ENCODE measurements at places on chromosomes 3 and 15.

DNA sequence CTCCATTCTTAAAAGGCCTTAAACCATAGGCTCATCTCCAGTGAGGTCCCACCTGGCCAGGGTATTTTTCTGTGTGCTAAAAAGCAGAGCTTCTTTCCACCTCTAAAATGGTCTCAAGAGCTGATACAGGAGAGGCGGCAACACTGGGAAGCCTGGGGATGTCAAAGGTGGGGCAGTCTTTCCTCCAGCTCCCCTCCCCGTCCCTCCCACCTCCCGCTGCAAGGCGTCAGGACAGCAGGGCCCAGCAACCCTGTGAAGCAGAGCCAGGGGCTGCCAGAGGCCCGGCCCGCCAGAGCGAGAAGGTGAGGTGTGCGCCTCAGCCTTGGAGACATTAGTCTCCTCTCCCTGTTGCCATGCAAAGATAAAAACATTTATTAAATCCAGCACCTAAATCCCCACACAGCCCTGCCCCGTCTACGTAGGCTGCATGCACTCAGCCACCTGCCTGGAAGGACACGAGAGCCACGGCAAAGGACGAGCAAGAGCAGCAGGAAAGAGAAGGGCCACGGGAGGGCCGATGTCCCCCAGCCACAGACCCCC lies 75.6 kb downstream of the FAM174B start:
- DNase-seq = no peak

DNA sequence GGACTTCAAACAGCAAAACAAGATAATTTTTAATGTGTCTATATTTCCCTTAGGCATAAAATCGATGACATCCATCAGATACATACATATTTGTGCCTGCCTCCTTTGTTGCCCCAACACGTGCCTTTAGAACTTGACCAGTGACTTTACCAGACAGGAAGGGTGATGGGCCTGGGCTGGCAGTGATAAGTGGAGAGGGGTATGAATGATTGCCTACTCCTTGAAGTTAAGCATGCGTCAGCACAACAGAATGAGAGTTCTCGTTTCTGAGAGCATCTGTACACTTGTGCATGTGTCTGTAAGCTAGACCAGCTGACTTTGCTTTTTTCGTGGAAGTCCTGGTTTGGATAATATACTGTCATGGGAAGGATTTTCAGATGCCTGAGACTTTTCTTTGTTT lies 54.9 kb upstream of the COL6A6 start:
- DNase-seq = no peak

GRCh38 chr15:35308802-35309201 lies 223.7 kb upstream of the NANOGP8 start:
- DNase-seq = no peak

DNA sequence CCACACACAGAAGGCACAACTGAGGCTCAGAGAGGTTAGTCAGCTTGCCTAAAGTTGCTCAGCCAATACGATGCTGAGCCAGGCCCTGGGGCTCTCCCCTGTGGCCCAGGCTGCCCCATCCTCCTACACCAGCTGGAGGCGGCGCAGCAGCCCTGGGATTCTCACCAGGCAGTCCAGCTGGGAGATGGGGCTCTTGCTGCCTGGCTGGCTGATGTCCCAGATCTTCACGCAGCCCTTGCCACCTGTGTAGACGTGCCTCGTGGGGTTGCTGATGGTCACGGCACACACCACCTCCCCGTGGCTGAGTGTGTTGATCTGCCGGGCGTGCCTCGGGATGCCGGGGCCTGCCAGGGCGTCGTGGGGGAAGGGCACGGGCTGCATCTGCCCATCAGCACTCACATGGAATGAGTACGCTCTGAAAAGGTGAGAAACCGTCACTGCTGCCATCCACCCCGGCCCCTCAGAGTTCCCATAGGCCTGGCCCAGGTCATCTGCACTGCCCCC lies 42.8 kb downstream of the TLE3 start:
- no peak for DNase-seq

DNA sequence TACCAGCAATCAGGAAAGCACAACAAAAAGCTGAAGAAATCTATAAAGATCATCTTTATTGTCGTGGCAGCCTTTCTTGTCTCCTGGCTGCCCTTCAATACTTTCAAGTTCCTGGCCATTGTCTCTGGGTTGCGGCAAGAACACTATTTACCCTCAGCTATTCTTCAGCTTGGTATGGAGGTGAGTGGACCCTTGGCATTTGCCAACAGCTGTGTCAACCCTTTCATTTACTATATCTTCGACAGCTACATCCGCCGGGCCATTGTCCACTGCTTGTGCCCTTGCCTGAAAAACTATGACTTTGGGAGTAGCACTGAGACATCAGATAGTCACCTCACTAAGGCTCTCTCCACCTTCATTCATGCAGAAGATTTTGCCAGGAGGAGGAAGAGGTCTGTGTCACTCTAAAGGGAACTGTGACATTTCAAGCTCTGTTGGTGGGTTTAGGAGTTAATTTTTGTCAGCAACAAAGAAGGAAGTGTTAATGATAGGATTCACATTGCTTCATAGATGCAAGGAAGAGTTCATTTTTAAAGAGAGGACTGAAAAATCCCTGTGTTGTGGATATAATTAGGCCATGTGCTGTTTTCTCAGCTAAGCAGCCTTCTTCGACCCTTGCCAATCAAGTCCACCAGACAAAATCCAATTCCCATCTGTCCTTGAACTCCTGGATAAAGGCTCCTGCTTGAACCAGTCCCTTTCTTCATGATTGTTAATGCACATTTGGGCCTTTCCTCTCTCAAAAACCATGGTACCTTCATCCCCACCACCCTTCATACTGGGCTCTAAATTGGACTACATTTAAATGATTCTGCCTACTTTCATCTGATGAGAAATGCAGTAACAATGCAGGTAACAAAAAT lies 1.2 kb downstream of the GPR15 start:
- no peak for DNase-seq

DNA sequence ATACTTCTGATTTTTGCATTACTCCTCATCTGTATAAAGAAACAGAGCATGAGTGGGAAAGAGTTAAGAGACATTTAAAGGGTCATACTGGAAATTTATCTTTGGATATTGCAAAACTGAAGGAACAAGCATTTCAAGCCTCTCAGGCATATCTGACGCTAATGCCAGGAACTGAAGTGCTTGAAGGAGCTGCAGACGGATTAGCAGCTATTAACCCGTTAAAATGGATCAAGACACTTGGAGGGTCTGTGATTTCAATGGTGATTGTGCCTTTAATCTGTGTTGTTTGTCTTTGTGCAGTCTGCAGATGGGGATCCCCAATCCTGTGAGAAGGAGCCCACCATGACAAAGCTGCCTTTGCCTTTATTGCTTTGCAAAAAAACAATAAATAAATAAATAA lies 202.5 kb upstream of the UBE3A start:
- no peak for DNase-seq

DNA sequence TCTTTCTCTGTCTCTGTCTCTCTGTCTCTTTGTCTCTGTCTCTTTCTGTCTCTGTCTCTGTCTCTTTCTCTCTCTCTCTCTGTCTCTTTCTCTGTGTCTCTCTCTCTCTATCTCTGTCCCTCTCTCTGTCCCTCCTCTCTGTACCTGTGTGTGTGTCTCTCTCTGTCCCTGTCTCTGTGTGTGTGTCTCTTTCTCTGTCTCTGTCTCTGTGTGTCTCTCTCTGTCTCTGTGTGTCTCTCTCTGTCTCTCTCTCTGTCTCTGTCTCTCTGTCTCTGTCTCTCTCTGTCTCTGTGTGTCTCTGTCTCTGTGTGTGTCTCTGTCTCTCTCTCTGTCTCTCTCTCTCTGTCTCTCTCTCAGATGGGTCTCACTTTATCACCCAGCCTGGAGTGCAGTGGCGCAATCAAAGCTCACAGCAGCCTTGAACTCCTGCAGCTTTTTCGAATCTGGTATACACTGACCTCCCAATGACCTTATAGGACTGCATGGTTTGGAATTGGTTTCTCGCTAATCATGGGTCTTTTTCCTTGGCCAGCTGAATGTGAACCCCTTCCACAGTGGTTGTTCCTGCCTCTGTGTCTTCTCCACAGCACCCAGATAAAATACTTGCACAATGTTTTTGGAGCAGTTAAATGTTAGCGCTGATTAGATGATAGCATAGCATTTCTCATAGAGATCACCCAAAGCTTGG lies 102.6 kb upstream of the KLHL25 start:
- no peak for DNase-seq

- no peak for DNase-seq
These were observed 98.8 kb upstream of the HACD2 start for GRCh38 chr3:123683505-123684154.

DNA sequence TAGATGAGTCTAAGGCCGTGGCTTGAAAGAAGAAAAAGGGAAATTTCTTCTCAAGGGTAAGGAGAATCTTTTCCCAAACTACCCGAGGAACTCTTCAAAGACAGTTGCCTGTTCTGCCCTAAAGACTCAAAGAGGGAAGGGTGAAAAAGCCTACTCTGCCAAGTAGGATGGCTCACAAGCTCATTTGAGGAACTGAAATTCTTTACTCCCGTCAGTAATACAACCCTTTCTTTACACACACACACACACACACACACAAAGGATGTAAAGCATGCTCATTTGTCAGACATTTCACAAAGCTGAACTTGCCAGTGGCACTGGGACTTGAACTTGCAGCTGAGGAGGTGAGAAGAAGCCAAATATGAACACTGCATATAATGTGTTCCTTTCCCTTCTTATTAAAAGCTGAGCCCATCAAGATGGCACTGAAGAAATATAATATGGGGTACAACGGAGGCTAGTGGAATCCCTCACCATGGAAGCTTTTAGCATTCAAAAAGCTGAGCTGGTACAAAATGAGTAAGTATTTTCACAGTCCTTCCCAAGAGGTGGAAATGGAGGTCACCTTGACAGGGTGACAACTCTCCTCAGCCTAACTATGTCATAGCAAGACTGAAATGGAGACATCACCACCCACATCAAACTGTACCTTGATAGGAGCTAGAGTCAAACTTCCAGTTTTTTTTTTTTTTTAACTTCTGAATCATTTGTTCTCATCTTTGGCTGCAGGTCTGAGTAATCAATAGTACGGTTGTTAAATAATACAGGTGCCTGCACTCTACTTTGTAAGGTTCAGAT lies 57.6 kb downstream of the TAFA4 start:
- DNase-seq = no peak

DNA sequence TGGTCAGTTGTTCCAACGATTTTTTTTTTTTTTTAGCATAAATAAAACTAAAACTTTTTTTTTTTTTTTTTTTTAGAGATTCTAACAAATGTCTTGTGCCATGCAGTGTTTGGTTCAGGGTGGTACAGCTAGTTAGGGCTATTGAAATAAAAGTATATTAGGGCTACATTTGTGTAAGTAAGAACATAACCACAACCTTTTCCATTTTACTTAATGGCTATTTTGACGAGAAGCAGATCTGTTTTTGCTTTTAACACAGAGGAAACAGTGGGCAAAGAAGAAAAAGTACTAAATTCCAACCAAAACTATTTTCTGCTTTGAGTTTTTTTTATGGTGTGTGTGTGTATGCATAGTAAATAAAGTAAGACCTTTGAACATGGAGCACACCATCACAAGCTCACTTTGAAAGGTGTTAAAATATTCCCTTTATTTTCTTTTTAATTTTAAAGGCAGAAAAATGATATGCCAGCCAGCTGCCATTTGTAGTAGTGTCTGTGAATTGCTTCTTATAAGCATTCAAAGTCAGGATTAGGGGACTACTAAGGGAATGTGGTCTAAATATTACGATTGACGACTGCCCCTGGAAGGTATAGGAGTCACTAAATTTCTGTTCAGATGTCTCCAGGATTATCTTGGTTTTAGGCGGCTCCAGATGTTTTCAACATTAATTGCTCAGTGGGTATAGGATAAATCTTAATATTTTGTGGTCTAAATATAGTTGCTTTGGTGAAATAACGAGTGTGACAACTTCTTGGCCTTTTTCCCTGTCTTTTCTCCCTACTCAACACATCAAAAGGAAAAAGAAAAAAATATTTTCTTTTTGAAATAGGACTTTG lies 3.1 kb downstream of the RARB start:
- no peak for DNase-seq

DNA sequence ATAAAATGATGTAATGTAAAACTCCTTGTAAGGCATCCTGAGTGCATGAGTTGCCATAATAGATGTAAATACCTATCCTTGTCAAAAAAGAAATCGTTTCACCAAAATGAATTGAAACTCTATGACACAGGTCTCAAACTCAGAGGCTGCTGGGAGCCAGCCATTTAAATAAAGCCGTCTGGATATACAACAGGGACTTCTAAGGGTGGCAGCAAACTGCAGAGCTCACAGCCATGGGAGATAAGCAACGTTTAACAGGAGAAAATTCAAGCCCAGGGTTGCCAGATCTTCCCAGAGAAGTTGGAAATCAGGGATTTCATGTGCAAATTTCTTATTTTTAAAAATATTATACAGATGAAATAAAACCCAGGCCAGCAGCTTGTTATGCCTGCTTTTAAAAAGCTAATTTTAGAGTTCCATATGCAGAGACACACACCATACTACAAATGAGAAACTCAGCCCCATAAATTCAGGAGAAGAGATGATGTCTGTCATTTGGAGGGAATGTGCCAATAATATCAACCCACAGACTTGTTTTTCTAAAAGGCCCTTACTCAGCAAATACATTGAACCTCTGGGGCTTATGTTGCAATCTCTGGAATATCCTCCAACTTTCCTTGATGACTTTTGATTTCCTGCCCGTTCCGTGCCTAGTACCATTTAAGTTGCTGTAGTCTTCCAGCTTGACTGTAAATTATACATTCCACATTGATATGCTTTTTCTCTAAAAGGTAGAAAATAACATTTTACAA lies 75.6 kb downstream of the AQP9 start:
- DNase-seq = no peak

- no peak for DNase-seq
These were observed 30.5 kb downstream of the ACAN start for GRCh38 chr15:88833731-88834100.

DNA sequence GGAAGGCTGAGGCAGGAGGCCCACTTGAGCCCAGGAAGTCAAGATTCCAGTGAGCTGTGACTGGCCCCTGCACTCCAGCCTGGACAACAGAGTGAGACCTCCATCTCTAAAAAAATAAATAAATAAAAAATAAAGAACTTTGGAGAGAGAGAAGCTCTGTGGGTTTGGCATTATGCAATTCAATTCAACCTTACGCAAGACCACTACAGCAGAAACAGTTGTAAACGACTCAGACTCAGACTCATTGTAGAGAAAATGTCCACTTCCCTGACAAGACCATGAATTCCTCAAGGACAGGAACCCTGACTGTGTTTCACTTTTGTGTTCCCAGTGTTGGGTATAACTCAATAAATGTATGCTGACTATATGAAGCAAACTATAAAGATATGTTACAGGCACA lies 90.3 kb upstream of the C3orf80 start:
- no peak for DNase-seq

- peak; percentile 67 for DNase-seq
These were observed 30.7 kb upstream of the WDR49 start for GRCh38 chr3:167684388-167684993.

GRCh38 chr3:48609088-48610005 lies at the start of gene UQCRC1:
Gene UQCRC1 (minus strand): TSS chr3:48609646. CDS start chr3:48609620, 26 bp downstream.
- DNase-seq = peak; percentile 92

- DNase-seq = no peak
These were observed 17.9 kb upstream of the RPP14 start for GRCh38 chr3:58288011-58288728.

DNA sequence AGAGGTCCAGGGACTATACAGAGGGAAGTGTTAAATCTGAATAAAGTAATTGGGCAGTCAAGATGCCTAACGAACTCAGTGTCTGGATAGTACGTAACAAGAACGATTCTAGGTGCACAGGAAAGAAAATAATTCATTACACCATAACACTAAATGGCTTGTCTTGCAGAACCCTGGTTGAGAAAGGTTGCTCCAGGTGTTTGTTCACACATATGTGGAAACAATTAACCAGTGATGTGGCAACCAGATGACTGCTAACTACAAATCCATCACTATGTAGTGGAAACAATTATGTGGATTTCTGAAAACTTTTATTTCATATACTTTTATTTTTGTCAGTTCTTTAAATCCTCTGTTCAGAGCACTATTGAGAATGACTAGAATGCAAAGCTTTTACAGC lies 10.4 kb upstream of the HDC start:
- DNase-seq = no peak
